Chondrocyte (in vitro differentiated cells): ENCODE measurements at places on chromosomes 6 and 20. TPM values are rescaled to one million over a fixed set of nuclear protein-coding genes. Genes with fewer than 3 reads are reported as not detected.

- no peak for DNase-seq
- no peak overlapping the region for H3K27ac ChIP-seq
These were observed 105.8 kb downstream of the BACH2 start for GRCh38 chr6:90190752-90191395.

DNA sequence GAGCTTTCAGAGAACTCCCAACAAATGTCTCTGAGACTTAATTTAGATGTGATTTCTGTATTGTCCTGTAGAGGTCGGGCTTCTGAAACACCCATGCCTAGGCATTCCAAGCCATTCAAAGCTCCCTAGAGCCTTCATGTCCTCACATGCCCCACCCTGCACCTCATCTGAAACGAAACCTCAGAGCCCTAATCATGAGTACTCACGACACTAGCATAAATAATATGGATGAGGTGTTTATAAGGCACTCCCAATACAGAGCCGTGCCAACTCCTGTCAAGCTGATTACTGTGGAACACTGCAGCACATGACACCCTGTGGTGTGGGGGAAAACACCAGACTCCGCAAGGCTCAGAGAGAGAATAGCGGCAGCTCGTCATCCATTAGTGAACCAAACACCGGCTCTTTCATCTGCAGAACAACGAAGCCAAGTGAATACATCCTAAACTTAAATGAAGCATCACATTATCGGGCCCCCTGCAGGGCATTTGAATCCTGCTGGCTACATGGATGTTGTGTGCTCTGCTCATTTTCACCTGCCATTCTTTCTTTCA, 83.8 kb downstream of the FNDC1 start:
- no peaks in the 10 kb centered on the region for H3K27me3 ChIP-seq
- H3K4me3 ChIP-seq: no peak overlapping the region
- DNase-seq: no peak
- peaks cover 4% of the 10 kb centered on the region for H3K36me3 ChIP-seq
- peaks cover 3% of the 10 kb centered on the region for H3K4me1 ChIP-seq

The MUCL3 gene
- 0.07 TPM in 1 of 3 replicates, not detected in the others for total RNA-seq

The GSTA3 gene
- not detected in 3 replicates for total RNA-seq

- no peak overlapping the region for H3K4me3 ChIP-seq
- H3K27ac ChIP-seq: no peak overlapping the region
- no peaks in the 10 kb centered on the region for H3K36me3 ChIP-seq
- no peak for DNase-seq
- H3K4me1 ChIP-seq: peaks cover 5% of the 10 kb centered on the region
These were observed 39.3 kb upstream of the DUSP22 start for GRCh38 chr6:252775-253535.

The LY6G6C gene
- 0.30 TPM in 1 of 3 replicates, not detected in the others for total RNA-seq

GRCh38 chr6:83182114-83182513, 11.0 kb downstream of the PGM3 start:
- peaks cover 58% of the 10 kb centered on the region for H3K36me3 ChIP-seq
- no peaks in the 10 kb centered on the region for H3K27me3 ChIP-seq
- no peak overlapping the region for H3K4me3 ChIP-seq
- no peak for DNase-seq
- H3K4me1 ChIP-seq: peaks cover 54% of the 10 kb centered on the region

- H3K27me3 ChIP-seq: no peaks in the 10 kb centered on the region
- no peak overlapping the region for H3K27ac ChIP-seq
- no peak for DNase-seq
- no peak overlapping the region for H3K4me3 ChIP-seq
These were observed 122.4 kb downstream of the PTPRK start for GRCh38 chr6:128397996-128398395.

GRCh38 chr6:157530126-157530525, 149.1 kb downstream of the ZDHHC14 start:
- peaks cover 33% of the 10 kb centered on the region for H3K4me1 ChIP-seq
- H3K4me3 ChIP-seq: no peak overlapping the region
- no peak overlapping the region for H3K27ac ChIP-seq
- peaks cover 1% of the 10 kb centered on the region for H3K36me3 ChIP-seq
- no peak for DNase-seq

The RREB1 gene
- total RNA-seq: 25.7 to 29.5 TPM (median 28.4 TPM) in 3 replicates

GRCh38 chr6:157505912-157506491, 125.0 kb downstream of the ZDHHC14 start:
- DNase-seq: no peak
- peaks cover 11% of the 10 kb centered on the region for H3K36me3 ChIP-seq
- peaks cover 7% of the 10 kb centered on the region for H3K4me1 ChIP-seq
- no peak overlapping the region for H3K27ac ChIP-seq
- no peaks in the 10 kb centered on the region for H3K27me3 ChIP-seq
- no peak overlapping the region for H3K4me3 ChIP-seq

- peaks cover 19% of the 10 kb centered on the region for H3K4me1 ChIP-seq
- H3K27me3 ChIP-seq: no peaks in the 10 kb centered on the region
- no peak overlapping the region for H3K27ac ChIP-seq
- no peak overlapping the region for H3K4me3 ChIP-seq
These were observed 103.6 kb upstream of the CNKSR3 start for GRCh38 chr6:154614101-154614500.

DNA sequence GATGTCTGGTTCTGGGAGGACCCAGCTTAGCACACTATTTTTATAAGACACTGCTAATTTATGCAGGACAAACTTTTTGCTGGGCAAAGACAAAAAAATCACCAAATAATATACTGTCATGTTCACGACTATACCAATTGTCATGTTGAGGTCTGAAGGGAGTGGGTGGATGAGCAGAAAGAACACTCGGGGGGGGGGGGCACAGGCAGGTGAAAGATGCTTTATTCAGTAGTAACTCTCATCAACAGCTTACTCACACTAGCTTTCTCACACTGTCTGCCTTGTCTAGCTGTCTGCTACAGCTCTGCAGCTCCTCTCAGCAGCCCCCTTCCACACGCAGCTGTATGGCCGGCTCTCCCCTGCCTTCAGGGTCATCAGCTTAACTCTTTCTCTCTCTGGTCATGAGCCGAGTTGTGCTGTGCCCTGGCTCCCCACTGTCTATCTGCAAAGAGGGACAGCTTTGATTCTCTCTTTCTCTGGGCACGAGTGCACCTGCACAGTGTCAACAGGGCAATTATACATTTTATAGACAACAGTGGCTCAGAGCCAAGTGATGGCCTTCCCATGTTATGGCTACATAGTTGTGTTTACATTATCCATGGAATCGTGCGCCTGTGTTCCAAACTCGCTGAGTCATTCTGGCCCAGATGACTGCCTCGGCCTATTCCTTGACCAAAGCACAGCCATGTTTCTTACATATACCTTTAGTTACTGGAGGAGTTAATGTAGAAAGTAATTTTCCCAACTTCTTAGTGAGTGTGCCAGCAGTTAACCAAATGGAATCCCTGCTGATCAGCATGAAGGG, 187.7 kb upstream of the PRSS16 start:
- no peaks in the 10 kb centered on the region for H3K36me3 ChIP-seq
- peaks cover 6% of the 10 kb centered on the region for H3K27me3 ChIP-seq
- DNase-seq: no peak
- H3K4me3 ChIP-seq: no peak overlapping the region
- H3K4me1 ChIP-seq: no peaks in the 10 kb centered on the region

The TP53TG5 gene
- not detected in 3 replicates for total RNA-seq

- H3K4me3 ChIP-seq: no peak overlapping the region
- peaks cover 16% of the 10 kb centered on the region for H3K36me3 ChIP-seq
- H3K27ac ChIP-seq: peak overlapping the region; percentile 90
- DNase-seq: no peak
These were observed 22.2 kb downstream of the RWDD2A start for GRCh38 chr6:83215131-83216047.

DNA sequence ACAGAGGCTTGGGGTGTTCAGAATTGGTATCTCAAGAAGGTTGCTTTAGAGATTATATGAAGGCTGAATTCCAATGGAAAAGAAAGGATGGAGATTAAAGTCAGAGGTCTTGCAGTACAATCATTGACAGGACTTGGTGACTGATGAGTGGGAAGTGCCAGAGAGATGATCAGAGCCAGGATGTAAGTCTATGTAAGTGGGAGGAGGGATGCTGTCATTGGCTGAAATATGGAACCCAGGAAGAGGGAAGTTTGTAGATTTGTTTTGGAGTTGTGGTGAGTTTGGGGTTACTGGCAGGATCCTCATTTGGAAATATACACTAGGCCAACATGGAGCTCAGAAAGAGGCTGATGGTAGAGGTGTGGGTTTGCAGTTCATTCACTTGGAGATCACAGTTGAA, 23.8 kb upstream of the TNFAIP3 start:
- DNase-seq: no peak
- H3K4me1 ChIP-seq: no peaks in the 10 kb centered on the region

DNA sequence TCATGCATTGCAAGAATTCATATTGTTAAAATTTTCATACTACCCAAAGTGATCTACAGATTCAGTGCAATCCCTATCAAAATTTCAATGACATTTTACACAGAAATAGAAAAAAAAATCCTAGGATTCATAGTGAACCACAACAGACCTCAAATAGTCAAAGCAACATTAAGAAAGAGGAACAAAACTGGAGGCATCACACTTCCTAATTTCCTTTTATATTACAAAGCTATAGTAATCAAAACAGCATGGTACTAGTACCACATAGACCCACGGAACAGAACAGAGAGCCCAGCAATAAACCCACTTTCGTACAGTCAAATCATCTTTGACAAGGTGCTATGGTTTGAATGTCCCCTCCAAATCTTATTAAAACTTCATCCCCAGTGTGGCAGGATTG, 39.7 kb downstream of the NTSR1 start:
- no peak overlapping the region for H3K4me3 ChIP-seq
- H3K27ac ChIP-seq: no peak overlapping the region
- peaks cover 6% of the 10 kb centered on the region for H3K36me3 ChIP-seq
- H3K4me1 ChIP-seq: no peaks in the 10 kb centered on the region
- H3K27me3 ChIP-seq: peaks cover 16% of the 10 kb centered on the region

DNA sequence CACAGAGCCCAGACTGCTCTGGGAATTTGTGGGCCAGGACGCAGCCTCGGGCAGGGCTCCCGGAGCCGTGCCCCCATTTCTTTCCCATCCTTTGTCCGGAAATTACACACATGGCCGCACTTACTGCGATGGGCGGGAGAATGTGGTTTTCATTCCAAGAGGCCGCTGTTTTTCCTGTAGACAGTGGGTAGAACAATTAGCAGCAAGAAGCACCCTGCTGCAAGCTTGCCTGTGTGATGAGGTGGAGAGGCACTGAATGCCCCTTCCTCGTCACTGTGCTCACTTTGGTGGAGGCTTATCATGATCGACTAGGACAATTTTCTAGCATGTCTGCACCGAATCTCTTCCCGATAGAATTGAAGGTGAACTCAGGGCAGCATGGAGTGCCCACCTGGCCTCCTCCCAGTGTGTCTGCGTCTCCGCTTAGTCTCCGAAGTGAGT, 102.8 kb downstream of the DACT2 start:
- no peaks in the 10 kb centered on the region for H3K36me3 ChIP-seq
- DNase-seq: no peak
- peaks cover 57% of the 10 kb centered on the region for H3K4me1 ChIP-seq
- no peaks in the 10 kb centered on the region for H3K27me3 ChIP-seq

The NKX2-4 gene
- not detected in 3 replicates for total RNA-seq

DNA sequence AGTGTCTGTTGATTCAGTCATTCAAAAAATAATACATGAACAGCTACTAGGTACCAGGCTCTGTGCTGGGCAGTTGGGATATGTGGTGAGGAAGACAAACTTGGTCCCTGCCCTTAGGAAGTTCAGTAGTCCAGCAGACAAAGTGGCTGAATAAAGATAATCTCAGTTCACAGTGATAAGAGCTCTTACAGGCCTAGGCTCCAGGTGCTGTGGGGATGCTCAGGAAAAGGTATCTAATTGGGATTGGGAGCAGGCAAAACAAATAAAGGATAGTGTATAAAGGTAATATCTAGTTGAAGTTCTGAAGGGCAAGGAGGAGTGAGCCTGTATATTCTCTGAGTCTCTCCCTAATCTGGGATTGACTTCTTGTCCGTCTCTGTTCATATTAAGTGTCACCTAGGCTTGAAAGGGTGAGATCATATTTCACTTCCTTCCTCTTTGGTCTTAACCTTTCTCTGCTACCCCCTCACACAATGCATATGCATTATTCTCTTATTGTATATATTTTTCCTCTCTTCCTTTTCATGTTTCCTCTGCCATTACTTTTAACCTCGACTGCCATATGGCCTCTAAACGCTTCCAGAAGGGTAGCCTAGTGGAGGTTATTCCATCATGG, 13.5 kb downstream of the PTPN1 start:
- no peak overlapping the region for H3K4me3 ChIP-seq
- H3K27me3 ChIP-seq: no peaks in the 10 kb centered on the region
- peaks cover 46% of the 10 kb centered on the region for H3K4me1 ChIP-seq
- no peaks in the 10 kb centered on the region for H3K36me3 ChIP-seq
- H3K27ac ChIP-seq: no peak overlapping the region

DNA sequence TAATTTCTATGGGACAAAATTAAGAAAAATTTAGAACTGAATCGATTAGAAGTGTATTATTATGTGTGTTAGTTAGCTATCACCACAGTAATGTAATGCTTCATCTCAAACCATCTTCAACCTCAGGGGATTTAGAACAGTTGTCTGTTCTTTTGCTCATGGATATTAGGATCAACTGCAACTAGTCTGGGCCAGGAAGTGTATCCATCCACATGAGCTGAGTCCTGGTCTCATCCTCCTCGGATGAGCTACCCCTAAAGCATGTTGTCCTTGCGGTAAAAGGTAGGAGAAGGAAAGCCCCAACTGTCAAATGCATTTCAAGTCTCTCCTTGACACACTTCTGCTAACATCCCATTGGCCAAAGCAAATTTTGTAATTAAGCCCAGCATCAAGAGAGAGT, 537.7 kb downstream of the KIF16B start:
- peaks cover 7% of the 10 kb centered on the region for H3K4me1 ChIP-seq
- no peak overlapping the region for H3K4me3 ChIP-seq
- no peaks in the 10 kb centered on the region for H3K36me3 ChIP-seq
- no peak for DNase-seq
- peaks cover 9% of the 10 kb centered on the region for H3K27me3 ChIP-seq

DNA sequence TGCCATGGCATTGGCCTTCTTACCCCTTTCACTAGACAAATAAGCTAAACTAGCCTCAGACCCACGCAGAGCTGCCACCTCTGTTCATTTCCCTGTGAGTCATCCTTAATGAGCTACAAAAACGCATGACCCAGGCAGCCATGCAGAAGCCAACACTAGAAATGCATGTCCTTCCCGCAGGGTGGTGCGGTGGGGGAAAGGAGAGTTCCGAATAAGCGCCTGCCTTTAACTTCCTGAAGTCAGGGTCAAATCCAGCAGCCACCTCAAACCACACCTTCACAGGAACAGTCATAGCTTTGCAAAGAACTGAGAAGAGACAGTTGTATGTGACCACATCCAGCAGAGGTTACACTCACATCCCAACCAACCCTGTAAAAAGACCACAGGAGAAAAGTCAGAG, 40.4 kb downstream of the IRF4 start:
- H3K36me3 ChIP-seq: no peaks in the 10 kb centered on the region
- H3K4me3 ChIP-seq: no peak overlapping the region

- no peak overlapping the region for H3K4me3 ChIP-seq
- H3K27ac ChIP-seq: no peak overlapping the region
- DNase-seq: no peak
- H3K27me3 ChIP-seq: no peaks in the 10 kb centered on the region
- peaks cover 14% of the 10 kb centered on the region for H3K4me1 ChIP-seq
These were observed 15.7 kb downstream of the AURKA start for GRCh38 chr20:56376331-56376730.

GRCh38 chr6:138416206-138416605, 12.2 kb downstream of the HEBP2 start:
- DNase-seq: no peak
- peaks cover 3% of the 10 kb centered on the region for H3K4me1 ChIP-seq
- H3K27ac ChIP-seq: no peak overlapping the region
- peaks cover 22% of the 10 kb centered on the region for H3K36me3 ChIP-seq
